ENCODE measurements at places on chromosomes 1 and 21.

DNA sequence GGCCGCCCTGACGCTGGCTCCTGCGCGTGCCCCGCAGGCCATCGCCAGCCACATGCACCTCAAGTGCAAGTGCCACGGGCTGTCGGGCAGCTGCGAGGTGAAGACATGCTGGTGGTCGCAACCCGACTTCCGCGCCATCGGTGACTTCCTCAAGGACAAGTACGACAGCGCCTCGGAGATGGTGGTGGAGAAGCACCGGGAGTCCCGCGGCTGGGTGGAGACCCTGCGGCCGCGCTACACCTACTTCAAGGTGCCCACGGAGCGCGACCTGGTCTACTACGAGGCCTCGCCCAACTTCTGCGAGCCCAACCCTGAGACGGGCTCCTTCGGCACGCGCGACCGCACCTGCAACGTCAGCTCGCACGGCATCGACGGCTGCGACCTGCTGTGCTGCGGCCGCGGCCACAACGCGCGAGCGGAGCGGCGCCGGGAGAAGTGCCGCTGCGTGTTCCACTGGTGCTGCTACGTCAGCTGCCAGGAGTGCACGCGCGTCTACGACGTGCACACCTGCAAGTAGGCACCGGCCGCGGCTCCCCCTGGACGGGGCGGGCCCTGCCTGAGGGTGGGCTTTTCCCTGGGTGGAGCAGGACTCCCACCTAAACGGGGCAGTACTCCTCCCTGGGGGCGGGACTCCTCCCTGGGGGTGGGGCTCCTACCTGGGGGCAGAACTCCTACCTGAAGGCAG, 23.4 kb upstream of the ARF1 start:
- DNase-seq, result no peak

DNA sequence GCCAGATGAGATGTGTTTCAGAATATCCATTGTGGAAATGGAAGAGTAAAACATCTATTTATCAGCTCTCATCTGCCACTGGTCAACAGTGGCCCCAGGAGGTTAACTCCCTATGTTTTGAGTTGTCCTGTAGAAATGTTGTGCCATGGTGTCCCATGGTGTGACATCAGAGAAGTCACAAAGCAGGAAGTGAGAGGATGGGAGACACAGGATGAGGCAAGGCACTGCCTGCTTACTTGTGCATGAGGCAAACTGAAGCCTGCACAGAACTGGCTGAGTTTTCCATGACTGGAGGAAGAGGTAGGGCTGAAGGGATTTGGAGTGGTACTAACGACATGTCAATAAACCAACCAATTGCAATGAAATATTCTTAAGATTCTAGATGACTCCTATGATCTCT, 131.5 kb upstream of the ZNF644 start:
- DNase-seq, result no peak

GRCh38 chr1:21874778-21875547, 62.1 kb downstream of the HSPG2 start:
- peak; percentile 11 for DNase-seq

DNA sequence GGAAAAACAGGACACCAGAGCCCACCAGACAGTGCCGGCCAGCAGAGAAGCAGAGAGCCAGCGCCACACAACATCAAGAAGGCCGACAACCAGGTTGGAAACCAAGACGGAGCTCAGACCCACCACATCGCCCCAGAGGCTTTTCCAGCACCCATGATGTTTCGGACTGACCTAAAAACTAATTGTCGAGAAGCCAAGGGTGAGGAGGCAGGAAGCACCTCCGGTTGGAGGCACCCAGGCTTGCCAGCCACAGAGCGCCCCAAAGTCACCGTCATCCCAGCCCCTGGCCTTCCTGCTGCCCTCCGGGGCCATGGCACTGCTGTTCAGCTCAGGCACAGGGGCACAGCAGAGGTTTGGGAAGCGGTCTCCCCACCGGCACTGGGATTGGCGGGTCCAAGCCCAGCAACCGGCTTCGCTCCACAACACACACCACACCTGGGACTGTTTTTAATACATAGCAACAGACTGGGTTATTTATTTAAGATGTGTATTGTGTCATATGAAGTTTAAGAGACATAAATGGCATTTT, 67.2 kb downstream of the SLC37A1 start:
- DNase-seq, result no peak

DNA sequence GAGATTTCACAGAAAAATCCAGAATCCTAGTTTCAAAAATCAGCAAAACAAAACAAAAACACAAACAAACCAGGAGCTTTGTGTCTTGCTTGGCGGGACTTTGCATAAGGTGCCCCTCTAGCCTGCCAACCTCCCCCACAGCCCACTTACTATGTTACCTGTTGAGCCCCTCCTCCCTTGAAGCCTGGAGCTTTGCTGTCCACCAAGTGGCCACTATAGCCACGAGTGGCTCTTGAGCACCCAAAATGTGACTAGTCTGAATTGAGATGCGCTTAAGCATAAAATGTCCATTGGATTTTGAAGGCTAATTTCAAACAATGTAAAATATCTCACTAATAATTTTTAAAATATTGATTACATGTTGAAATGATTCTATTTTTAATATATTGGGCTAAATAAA, 12.2 kb downstream of the TFAP2E start:
- DNase-seq, result no peak

GRCh38 chr1:221435504-221435904, 306.4 kb downstream of the DUSP10 start:
- peak; percentile 69 for DNase-seq

DNA sequence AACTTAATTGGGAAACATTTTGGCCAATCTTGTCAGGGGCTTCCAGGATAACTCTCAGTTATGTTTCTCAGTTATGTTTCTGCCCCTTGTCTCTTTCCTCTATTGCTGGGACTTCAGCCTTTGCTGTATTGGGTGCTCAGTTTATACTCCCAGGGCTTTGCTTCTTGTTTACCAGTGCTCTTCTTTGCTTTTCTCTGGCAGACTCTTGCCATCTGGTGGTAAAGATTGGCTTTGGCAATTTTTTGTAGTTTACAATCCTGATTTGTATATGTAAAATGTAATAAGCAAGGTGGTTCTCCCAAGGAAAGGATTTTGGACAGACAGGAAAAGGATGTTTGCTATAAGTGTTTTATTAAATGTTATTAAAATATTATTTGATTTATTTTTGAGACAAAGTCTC, 37.9 kb downstream of the FABP3 start:
- DNase-seq, result peak; percentile 67

- DNase-seq, result peak; percentile 89
Observed at GRCh38 chr1:156927215-156928042, 7.0 kb downstream of the LRRC71 start.

DNA sequence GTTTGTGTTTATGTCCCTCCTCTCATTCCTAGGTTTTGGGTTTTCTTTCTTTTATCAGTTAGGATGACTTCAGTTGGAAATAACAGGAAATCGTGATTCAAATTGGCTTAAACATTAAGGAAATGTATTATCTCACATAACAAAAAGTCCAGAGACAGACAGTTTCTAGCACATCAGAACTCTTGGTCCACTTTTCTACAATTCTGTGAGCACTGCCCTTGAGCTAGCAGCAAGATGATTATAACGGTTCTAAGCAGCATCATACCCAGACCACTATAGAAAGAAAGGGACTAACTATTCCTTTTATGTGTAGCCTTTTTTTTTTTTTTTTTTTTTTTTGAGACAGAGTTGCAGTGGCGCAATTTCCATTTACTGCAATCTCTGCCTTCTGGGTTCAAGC, 18.9 kb downstream of the FCGR2B start:
- DNase-seq, result no peak

GRCh38 chr1:115547696-115548095, 94.1 kb upstream of the VANGL1 start:
- no peak for DNase-seq

DNA sequence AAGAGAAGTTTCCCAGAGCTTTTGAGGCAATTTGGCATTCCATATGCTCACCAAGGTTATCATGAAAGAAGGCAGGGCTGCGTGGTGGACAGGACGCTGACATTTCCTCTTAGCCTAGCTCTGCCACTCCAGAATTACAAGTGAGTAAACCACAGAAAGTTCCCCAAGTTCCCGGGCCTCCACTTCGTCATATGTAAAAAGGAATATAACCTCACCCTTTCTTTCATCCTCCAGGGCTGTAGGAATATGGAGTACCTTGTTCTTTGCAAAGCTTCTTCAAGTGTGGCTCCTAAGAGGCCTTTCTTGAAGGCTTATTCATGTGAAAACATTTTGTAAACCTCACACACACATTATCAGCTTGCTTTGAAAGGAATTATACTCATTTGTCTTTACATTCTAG, 210.2 kb downstream of the GREM2 start:
- peak; percentile 21 for DNase-seq

DNA sequence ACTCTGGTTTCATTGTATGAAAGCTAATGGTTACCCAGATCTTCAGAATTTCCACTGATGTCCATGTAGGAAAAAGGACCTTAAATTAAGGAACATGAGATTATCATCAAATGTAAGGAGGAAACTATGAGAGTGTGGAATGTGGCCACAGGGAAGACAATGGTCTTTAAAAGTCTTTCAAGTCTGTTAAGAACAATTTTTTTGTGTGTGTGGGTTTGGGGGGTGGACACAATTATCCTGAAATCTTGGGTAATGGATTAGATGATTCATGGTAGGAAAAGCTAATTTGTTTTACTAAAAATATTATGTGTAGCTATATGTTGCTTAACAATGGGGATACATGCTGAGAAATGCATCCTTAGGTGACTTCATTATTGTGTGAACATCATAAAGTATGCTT, 72.9 kb downstream of the PLA2G4A start:
- DNase-seq, result no peak

GRCh38 chr1:36836196-36836883, 198.0 kb downstream of the GRIK3 start:
- no peak for DNase-seq

DNA sequence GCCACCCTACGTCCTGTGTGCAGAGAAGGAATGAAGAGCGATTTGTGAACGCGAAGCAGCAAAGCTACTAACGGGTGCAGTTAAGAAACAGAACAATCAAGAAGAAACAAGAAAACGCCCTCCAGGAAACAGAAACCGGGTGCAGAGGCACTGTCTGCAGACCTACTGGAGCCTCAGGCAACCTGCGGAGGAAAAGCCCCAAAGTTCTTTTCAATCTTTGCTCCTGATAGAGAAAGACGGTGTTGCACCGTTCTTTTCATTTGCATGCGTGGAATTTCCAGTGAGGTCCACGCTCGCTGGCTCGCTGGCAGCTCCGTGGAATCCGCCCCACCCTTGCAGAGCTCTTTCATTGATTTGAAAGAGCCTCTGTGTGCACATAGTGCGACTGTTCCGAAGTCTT, 37.0 kb upstream of the PDE9A start:
- DNase-seq, result no peak

DNA sequence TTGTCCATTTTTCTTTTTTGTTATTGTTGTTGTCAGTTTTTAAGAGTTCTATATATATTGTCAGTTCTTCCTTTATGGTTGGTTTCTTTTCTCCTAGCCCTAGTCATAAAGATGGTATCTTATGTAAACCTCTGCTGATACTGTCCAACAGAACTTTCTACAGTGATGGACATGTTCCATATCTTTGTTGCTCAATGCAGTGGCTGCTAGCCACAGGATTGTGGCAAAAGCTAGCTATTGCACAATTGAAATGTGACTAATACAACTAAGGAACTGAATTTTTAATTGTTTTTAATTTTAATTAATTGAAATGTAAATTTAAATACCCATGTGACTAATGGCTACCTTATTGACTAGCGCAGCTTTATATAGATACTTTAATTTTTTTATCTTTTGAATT, 411.8 kb upstream of the PTBP2 start:
- no peak for DNase-seq

- DNase-seq, result no peak
Observed at GRCh38 chr1:109266965-109267364, 16.0 kb downstream of the PSRC1 start.

DNA sequence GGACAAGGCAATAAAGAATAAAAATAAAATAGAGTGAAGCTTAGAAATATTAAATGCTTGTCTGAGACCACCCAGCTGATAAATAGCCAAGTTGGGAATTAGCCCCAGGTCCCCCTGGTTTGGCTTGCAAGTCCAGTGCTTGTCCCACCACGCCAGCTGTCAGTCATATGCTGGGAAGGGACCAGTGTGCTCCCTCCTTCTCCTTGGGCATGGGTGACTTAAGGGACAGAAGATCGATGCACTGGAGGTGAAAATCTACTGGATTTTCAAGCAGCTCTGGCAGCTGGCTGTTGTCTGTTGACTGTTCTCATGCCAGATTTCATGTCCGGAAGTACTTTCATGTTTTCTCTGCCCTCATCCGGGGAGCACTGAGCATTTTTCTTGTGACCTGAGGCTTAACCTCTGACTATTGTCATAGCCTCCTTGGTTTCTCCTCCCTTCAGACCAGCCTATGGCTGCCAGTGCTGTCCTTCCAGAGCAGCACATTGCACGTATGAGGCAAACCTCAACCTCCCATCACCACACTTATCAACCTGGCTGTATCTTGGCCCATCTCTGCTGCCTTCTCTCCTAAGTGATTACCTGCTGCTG, 12.4 kb downstream of the LMOD1 start:
- DNase-seq, result no peak

- DNase-seq, result no peak
Observed at GRCh38 chr21:28752131-28752530, 240.5 kb downstream of the LTN1 start.

DNA sequence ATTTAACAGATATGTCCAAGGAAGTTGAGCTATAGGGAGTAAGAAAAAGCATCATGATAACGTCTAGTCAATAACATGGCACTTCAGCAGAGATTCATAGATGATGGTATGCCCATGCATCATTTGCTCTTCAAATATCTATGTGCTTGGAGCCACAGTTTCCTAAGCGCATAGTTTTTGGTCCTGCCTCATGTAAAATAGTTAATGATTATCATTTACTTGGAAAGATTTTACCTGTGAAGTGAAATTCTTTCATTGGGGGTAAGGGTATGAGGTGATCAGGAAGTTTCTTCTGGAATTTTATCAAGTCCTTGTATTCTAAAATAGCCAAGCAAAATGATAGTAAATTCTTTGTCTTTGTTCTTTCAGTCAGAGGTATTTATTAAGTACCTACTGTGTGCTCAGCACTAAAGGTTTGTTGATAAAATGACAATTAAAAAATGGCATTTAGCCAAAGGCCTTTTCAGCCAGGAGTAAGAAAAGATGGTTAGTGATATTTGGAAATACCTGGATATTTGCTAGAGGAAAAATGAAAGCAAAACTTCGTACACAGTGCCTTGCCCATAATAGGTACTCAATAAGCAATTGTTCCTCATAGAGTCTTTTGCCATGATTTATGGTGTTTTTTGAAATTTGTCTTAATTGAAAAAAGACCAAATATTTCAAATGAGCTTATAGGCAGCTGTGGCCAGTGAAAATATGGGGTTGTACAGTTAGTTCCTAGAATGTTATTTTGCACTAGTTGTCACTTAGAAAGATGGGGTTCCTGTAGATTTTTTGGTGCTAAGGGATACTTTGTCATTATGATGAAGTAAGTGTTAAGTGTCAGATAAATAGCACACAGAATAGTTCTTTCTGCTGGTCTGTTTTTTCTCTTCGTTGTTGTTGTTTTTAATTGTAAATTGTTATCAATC, 13.1 kb downstream of the PDIK1L start:
- no peak for DNase-seq
